ENCODE measurements at places on chromosomes 7 and 10.

DNA sequence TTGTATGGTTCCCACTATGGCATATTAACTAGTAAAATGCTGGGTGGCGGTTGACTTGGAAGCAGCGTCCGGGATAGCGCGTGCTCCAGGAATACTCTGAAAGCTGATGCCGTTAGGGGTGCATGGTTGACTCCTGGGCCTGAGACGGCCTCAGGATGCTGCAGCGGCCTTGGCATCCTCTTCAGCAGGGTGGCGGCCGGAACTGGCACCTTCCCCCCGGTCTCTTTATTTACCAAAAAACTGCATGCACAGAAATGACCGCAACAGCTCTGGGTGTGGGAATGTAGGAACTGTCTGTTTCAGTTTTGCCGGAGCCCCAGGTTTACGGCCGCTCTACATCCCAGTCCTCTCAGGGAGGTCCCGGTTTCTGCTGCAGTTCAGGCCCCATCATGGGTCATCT, 28.8 kb downstream of the PFKP start:
- ATAC-seq, result no peak

DNA sequence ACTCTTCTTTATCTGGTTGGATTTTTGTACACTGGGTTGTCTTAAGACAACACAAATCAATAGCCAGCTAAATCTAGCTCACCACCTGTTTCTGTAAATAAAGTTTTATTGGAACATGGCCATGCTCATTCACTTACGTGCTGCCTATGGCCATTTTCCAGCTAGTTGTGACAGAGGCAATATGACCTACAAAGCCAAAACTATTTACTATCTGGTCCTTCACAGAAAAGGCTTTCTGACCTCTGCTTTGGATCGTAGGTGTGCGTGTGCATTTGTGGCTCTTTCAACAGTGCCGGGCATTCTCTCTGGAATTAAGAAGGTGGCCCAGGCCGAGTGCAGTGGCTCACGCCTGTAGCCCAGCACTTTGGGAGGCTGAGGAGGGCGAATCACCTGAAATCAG, 45.5 kb downstream of the NRAP start:
- ATAC-seq, result no peak

GRCh38 chr10:72248468-72249151, 25.1 kb upstream of the DDIT4 start:
- ATAC-seq, result peak; percentile 92

DNA sequence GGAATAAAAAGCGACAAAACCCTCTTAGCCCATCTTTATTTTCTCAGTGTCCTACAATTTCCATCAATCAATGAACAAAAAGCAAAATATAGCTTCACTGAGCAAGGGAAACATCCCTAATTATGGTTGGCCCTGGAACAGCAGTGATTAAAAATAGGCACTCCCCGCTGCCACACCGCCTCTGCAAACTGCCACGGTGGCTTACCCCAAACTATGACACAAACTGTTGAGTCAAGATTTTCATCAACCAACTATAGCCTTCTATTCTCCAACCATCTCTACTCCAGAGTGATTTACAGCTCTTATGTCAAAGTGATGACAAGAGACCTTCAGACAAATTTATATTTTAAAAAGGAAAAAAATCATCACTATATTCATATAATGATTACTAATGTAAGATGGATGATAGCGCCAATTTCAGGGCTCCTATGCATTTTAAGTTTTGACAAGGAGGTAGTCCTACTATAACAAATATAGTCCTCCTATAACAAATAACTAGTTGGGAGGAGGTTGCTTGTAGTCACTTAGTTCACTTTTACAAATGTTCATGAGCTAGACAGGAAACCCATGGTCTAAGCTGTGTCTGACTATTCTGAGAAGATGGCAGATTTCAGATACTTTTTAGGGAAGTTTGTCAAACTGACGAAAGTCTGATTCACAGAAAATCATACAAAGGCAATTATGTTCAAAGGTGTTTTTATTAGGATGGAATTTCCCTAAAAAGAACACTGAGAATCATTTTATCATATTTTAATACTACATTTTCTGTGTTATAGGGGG, 26.3 kb downstream of the DENND11 start:
- ATAC-seq, result peak; percentile 79

DNA sequence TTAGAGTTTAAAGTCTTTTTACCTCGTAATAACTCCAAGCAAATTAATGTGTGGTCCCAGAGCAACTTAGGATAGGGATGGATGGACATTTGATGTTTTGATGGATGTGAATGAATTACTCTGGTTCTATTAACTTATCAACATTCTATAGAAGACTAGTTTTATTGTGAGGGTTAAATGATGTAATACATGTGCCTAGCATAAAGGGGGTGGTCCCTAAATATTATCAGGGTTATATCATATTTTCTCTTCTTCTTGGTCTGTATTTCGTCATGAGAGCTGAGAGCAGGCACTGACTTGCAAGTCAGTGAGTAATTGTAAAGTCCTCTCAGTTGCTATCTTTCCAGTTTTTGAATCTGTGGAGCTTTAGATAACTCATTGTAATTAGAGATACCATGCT, 219.3 kb downstream of the GATA3 start:
- ATAC-seq, result no peak

- no peak for ATAC-seq
Measured at GRCh38 chr10:93458821-93459257, 23.3 kb downstream of the MYOF start.
